Tibial nerve (tissue), 4 donors: ENCODE measurements at places on chromosomes 4 and X. TPM values are rescaled to one million over a fixed set of nuclear protein-coding genes. Genes with fewer than 3 reads are reported as not detected.

GRCh38 chr4:136306361-136306760, 1225.9 kb downstream of the PCDH18 start:
- no peaks in the 10 kb centered on the region for H3K4me1 ChIP-seq
- no peak for DNase-seq
- H3K4me3 ChIP-seq = no peak overlapping the region

- H3K27ac ChIP-seq = no peak overlapping the region
- no peaks in the 10 kb centered on the region for H3K36me3 ChIP-seq
- no peak overlapping the region for H3K4me3 ChIP-seq
- peaks cover 15% of the 10 kb centered on the region for H3K4me1 ChIP-seq
- H3K27me3 ChIP-seq = no peaks in the 10 kb centered on the region
Measured at GRCh38 chr4:8283631-8284121, 14.1 kb downstream of the HTRA3 start.

GRCh38 chr4:3874525-3875110, 108.4 kb downstream of the ADRA2C start:
- H3K27me3 ChIP-seq = no peaks in the 10 kb centered on the region
- H3K36me3 ChIP-seq = no peaks in the 10 kb centered on the region
- H3K4me1 ChIP-seq = peaks cover 19% of the 10 kb centered on the region
- H3K4me3 ChIP-seq = no peak overlapping the region
- no peak overlapping the region for H3K27ac ChIP-seq
- no peak for DNase-seq

DNA sequence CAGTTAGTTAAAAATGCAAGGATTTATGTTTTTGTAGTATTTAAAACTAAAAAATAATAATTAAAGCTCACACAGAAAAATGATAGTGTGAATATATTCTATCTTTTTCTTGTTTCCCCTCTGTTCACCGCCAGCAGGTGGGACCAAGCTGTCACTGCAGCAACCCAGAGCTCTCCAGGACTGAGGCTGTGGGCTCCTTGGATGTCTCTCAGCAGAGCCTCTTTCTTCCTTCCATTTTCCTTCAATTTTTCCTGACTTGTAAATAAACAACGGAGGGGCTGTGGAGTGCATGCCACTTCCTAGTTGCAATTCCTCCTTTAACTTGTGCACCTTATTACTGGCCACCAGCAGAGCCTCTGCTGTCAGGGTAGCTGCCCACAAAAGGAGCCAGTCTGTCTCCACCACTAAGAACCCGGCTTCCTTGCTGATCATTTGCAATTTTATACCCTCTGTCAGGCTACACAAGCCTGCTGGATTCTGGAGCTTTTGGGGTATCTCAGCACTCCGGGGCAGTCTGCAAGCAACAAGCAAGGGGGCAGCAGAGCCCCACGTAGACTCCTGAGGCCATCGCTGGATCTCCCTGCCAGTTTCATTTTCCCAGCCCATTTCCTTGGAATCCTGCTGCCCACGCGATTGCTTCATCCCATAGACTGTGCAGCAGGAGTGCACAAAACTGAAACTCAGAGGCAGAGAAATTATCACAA, 1467.4 kb downstream of the C4orf33 start:
- DNase-seq = peak; percentile 41
- peaks cover 9% of the 10 kb centered on the region for H3K4me1 ChIP-seq
- H3K4me3 ChIP-seq = peak overlapping the region; percentile 42
- H3K36me3 ChIP-seq = no peaks in the 10 kb centered on the region

Gene UPF3B
- total RNA-seq = 7.0 TPM

- no peak overlapping the region for H3K27ac ChIP-seq
- no peaks in the 10 kb centered on the region for H3K4me1 ChIP-seq
Measured at GRCh38 chr4:30002341-30002740, 717.8 kb upstream of the PCDH7 start.

DNA sequence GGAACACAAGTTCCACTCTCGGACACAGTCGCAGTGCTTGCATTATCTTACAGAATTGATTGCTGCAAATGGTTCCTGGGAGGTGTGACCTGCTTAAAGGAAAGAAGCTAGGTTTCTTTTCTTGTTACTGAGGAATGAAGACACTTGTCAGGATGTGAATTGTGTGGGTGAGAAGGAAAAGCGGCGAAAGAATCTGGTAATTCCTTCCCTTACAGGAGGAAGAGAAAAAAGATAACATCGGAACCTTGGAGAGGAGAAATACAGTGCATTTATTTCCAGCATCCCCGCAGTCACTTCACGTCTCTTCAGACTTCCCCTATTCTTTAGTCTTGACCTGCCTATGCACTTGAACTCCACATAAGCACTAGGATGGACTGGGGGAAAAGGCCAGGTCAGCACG, 389 bp upstream of the CCSER1 start:
- no peaks in the 10 kb centered on the region for H3K36me3 ChIP-seq
- no peak for DNase-seq
- no peaks in the 10 kb centered on the region for H3K27me3 ChIP-seq
- H3K27ac ChIP-seq = peak overlapping the region; percentile 78

Gene TCP11X2
- total RNA-seq = not detected

DNA sequence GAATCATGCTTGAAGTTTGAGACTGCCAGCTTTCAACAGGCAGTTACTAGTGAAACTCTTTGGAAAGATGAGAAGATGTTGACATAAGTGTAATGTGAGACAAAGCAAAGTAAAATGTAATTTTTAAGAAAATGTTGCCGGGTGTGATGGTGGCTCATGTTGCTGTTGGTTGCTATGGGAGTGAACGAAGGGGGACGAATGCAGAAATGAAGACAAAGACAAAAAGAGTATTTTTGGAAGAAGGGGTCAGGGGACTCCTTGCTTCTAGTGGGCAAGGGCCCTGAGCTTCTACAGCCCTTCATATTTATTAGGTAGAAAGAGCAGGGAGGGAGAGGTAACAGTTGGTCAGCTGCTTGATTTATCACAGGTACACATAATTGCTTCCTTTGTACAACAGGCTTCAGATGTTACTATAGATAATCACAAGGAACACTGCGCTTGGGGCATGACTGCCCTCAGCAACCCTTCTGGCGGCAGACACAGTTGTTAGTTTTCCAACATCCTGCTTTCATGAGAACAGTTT, 11.9 kb upstream of the UGDH start:
- H3K4me1 ChIP-seq = no peaks in the 10 kb centered on the region
- no peaks in the 10 kb centered on the region for H3K27me3 ChIP-seq
- H3K27ac ChIP-seq = no peak overlapping the region
- peaks cover 46% of the 10 kb centered on the region for H3K36me3 ChIP-seq

- peak overlapping the region; percentile 90 for H3K4me3 ChIP-seq
- DNase-seq = no peak
- no peaks in the 10 kb centered on the region for H3K36me3 ChIP-seq
- H3K27me3 ChIP-seq = no peaks in the 10 kb centered on the region
Measured at GRCh38 chr4:68349279-68349648, 626 bp downstream of the YTHDC1 start.

DNA sequence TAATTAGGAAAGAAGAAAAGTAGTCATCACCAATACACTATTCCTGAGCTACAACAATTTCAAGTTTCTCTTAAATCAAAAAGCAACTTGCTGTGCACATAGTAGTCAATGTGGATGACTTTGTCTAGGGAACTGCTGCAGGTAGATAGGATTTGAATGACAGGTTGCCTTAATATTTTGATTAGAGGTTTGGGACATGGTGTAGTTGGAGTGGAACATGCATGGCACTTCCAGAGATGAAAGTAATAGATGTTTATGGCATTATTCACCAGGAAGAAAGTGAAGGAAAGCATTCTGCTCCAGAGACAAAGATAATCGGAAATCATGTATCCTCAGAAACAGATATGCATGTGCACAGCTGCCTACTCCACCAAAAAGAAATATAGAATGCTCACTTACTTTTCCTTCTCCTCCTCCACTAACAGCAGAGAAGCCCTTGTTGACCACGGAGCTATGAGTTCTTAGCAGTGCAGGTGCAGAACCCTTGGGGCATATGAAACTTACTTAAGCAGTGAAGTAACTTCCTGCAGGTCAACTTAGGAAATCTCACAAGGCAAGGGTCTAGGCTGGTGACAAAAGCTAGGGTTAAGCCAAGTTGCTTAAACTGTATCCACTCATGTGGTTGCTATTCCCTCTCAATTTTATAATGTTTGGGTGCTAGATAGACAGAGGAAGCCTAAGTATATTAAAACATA, 390.8 kb downstream of the HNRNPD start:
- H3K36me3 ChIP-seq = no peaks in the 10 kb centered on the region
- H3K4me1 ChIP-seq = no peaks in the 10 kb centered on the region
- no peak for DNase-seq
- H3K4me3 ChIP-seq = no peak overlapping the region
- no peaks in the 10 kb centered on the region for H3K27me3 ChIP-seq
- H3K27ac ChIP-seq = no peak overlapping the region

DNA sequence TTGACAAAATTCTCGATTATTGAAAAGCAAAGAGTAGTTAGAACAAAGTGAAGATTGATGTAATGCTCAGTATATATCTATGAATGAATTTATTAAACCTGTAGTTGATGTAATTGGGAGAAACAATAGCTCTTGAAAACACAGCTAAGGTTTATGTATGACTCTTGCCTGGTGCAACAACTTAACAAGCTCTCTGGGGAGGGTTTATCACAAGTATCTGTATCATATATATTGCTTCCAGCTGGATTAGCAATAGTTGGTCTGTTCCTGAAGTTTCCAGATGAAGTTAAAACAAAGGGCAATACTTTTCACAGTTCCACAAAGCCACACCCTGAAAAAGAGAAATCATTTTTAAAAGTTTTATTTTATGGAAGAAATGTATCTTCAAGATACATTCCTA, 91.4 kb downstream of the ARSJ start:
- no peaks in the 10 kb centered on the region for H3K4me1 ChIP-seq
- no peaks in the 10 kb centered on the region for H3K36me3 ChIP-seq
- H3K27me3 ChIP-seq = no peaks in the 10 kb centered on the region
- DNase-seq = no peak
- H3K27ac ChIP-seq = no peak overlapping the region

DNA sequence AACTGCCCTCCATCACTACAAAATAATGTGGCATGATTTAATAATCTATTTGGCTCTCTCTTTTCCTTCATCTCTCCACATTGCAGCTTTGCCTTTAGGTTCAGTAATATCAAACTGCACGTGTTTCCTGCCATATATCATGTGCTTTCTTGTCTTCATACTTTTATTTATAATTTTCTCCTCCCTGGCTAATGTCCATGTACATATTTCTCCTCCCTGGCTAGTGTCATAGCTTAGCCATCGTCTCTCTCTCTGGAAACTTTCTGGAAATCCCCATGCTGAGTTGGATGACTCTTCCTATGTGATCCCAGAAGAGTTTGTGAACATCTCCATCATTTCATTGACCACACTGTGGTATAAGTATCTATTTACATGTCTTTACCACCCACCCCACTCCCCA, 21.3 kb upstream of the PDGFC start:
- no peak for DNase-seq
- peaks cover 6% of the 10 kb centered on the region for H3K36me3 ChIP-seq
- no peaks in the 10 kb centered on the region for H3K4me1 ChIP-seq
- H3K27ac ChIP-seq = no peak overlapping the region
- H3K4me3 ChIP-seq = no peak overlapping the region

DNA sequence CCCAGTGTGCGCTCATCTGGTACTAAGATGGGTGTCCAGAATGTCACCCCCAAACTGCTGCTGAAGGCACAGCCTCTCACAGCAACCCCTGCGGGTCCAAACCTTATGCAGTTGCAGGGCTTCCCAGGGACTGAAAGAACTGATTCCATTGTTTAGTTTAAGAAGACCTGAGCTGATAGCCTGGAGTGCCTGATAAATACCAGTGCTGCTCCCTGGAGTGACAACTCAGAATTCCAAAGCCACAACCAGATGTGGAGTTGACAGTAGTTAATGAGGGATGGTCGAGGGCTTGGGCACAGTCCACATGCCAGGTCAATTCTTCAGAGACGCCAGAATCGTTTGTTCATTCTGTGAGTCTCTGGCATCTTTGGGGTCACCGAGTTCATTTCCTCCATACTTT, 71.2 kb downstream of the LNX1 start:
- no peaks in the 10 kb centered on the region for H3K36me3 ChIP-seq
- H3K27ac ChIP-seq = no peak overlapping the region
- H3K4me1 ChIP-seq = no peaks in the 10 kb centered on the region
- no peak for DNase-seq
- no peaks in the 10 kb centered on the region for H3K27me3 ChIP-seq
